ENCODE measurements at places on chromosomes 3 and 15.

DNA sequence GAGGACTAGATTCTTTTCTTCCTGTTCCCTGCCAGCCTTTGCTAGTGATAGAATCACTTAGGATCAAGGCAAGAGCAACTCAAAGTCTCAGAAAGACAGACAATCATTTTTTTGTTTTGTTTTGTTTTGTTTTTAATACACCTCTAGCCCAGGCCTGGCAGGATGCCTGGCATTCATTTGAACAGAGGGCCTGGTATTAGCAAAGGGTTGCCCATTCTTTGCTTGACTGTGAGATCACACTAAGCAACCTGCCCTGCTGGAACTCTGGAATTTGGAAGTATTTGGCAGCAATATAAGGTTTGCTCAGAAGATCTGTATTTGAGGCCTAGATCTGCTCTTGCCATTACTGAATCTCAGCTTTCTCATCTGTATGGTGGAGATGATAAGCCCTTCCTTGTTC is 21.8 kb upstream of the ATP13A5 start:
- DNase-seq = no peak

- no peak for DNase-seq
These were observed 53.5 kb upstream of the PCSK6 start for GRCh38 chr15:101543026-101543390.

- peak; percentile 54 for DNase-seq
These were observed 137.1 kb downstream of the CD47 start for GRCh38 chr3:107953722-107954121.

DNA sequence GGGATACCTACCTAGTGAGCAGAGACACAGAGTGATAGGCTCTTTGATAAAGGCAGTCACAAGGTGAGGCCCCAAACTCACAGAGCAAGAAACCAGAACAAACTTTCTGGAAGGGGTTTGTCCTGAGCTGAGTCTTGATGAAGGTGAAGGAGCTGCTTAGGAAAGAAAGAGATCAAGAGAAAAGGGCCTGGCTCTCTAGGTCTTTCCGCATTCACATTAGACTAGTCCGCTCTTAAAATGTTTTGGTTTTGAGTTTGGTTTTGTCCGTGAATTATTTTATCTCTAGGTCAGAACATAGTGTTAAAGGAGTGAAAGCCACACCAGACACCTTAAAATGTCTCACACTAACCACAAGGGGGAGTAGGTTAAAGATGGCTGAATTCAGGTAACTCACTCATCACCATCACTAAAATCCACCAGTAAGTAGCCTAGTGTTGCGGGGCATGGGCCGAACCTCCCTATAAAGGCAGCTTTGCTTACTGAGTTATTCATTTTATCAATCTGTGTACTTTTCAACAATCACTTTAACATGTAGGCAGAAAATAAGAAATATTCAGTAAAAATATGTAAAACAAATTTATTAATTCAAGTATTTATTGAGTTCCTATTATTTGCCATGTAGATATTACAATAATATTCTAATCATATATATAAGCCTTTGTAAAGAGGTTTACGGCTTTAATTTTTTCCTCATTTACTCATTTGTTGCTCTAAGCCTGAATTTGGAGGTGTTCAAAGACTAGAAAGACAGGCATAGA is 121.5 kb upstream of the TSC22D2 start:
- peak; percentile 44 for DNase-seq

- no peak for DNase-seq
These were observed 46.2 kb downstream of the DPH6 start for GRCh38 chr15:35499723-35500122.

Data from KBM-7 (cell line).